Activated T-helper 1 cell treated with Interleukin-2 at 50 U/mL for 16 hours (primary cell): ENCODE measurements at places on chromosomes 1 and 21.

GRCh38 chr1:243686159-243686558 lies 163.9 kb downstream of the AKT3 start:
- DNase-seq: no peak

GRCh38 chr1:164753521-164754077 lies 194.6 kb downstream of the PBX1 start:
- DNase-seq: no peak

GRCh38 chr1:54052431-54052933 lies 522 bp downstream of the TMEM59 start:
- peak; percentile 13 for DNase-seq

DNA sequence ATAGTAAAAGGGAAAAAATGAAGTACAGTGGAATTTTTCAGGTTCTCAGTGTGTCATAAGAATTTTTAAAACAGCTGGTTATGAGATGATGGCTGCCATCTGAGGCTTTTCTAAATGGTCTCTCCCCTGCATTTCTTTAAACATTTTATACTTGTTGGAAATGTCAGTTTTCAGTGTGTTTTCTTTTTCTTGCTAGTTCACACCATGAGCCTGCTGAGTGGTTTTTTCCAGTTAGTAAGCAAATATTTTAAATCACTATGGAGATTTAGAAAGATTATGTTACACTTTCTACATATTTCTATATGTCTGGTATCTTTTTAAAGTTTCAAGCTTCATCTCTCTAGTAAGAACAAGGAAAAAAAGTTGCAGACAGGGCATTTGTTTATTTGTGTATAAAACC lies 9.6 kb downstream of the RBM15 start:
- DNase-seq: no peak
